Ecto neural progenitor cell (in vitro differentiated cells): ENCODE measurements at places on chromosomes 16 and 17.
A peak's percentile ranks its signal among the peaks of the same experiment; 100 is the strongest.

DNA sequence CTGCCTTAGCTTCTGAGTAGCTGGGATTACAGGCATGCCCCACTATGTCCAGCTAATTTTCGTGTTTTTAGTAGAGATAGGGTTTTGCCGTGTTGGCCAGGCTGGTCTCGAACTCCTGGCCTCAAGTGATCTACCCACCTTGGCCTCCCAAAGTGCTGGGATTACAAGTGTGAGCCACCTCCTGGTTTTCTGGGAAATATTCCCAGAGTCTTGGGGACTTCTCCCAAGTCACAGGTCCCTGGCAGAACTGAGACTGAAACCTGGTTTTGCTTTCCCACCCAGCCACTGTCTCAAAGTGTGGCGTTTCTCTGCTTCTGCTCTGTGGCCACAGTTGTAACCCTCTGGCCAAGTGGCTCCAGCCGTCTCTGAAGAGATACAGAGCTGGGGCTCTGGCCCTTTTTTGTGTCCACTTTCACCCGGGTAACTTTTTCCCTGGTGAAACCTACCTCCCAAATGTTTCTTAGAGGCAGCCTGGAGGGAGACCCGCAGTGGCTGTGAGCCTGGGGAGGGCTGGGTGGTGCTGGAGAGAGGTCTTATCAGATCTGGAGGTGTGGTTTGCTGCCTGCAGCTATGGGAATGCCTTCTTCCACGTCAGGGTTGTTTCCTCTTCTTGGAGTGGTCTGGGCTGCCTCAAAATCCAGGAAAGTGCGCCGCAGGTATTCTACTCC lies 5.1 kb downstream of the KSR1 start:
- DNase-seq = no peak

DNA sequence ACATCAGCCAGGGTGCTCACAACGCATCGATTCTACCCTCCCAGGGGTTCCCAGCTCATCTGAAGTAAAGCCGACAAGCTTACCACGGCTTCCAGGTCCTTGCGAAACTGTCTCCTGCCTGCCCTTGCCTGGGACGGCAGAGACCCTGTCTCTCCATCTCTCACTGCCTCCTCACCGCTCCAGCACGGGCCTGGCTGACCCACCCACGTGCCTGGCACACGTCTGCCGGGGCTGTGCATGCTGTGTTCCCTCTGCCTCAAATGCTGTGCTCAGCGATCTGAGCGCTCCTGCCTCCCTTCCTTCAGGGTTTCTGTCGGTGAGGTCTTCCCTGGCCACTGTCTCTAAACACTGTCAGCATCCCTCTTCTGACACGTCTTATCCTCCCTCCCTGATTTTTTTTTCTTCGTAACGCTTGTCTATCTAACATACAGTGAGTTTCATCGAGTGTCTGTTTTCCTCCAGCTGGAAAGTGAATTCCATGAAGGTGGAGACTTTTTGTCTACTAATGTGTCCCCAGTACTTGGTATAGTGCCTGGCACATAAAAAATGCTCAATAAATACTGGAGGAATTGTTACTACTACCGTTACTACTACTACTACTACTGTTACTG lies 208.4 kb downstream of the IRF8 start:
- DNase-seq = no peak

- no peak for DNase-seq
Measured at GRCh38 chr17:9020824-9021157, 519 bp upstream of the NTN1 start.

DNA sequence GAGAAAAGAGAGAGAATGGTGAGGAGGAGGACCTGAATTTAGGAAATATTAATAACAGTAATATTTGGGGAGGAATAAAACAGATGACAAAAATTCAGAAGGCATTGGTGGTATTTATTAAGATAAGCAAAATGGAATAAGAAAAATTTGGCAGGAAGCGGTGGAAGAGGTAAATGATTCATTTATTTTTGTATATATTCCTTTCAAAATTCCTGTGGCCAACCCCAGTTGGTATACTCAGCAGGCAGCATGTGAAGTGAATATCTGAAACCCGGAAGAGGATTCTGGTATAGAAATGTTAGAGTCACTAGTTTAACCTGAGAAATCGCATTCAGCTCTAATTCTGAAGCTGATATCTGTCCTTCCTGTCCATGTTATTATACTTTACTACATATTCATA lies 792.0 kb downstream of the KCNJ2 start:
- no peak for DNase-seq

DNA sequence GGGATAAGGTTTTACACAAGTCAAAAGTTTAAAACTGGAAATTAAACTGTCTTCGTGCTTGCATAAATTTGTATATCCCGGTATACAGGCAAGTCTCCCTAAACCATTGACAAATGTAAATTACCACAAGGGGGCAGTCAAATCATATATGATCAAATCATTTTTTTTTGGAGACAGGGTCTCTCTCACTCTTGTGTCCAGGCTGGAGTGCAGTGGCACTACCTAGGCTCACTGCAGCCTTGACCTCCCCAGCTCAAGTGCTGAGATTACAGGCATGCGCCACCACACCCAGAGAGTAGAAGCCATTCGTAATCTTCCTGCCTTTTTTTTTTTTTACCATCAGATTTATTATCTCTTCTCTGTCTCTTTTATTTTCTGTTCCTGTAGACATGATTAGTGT lies 18.5 kb downstream of the TOP2A start:
- no peak for DNase-seq

DNA sequence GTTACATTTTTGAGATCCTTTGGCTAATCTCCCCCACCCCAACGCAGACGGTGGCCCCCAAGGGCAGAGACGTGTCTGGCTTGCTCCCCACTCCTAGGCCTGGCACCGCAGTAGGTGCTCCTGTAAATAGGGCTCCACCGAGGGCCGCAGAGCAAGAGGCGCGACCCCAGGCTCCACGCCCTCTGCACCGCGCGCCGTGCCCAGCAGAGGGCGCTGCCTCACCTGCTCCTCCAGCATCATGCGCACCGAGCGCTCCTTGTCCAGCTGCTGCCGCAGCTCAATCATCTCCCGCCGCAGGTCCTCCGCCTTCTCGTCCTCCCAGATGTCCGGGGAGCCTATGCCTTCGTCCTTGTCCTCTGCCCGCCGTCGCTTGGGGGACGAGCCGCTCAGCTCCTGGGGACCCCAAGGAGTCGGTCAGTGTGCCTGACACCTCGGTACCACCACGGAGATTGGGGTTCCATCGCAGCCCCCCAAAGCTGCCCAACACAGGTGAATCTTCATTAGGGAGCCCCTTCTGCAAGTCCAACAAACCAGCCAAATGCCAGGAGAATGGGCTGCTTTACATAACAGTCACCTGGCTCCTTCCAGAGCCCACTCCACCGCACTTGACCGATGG lies 11.2 kb downstream of the TFAP4 start:
- peak; percentile 89 for DNase-seq

- no peak for DNase-seq
Measured at GRCh38 chr16:26765087-26765486, 301.6 kb upstream of the C16orf82 start.

DNA sequence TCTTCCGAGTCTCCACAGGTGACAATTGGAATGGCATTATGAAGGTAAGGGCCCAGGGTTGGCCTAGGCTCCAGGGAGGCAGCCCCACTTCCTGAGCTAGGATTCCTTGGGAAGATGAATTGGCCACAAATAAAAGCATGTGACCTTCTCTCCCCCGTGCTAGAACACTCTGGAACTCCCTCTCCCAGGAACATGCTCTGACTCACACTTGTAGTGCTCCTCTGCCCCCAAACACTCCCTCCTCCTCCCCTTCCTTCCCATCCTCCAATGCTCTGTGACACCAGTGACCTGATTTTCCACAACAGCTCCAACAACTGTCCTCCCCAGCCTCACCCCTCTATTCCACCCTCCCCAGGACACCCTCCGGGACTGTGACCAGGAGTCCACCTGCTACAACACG lies 16.4 kb upstream of the ABCC3 start:
- DNase-seq = no peak

DNA sequence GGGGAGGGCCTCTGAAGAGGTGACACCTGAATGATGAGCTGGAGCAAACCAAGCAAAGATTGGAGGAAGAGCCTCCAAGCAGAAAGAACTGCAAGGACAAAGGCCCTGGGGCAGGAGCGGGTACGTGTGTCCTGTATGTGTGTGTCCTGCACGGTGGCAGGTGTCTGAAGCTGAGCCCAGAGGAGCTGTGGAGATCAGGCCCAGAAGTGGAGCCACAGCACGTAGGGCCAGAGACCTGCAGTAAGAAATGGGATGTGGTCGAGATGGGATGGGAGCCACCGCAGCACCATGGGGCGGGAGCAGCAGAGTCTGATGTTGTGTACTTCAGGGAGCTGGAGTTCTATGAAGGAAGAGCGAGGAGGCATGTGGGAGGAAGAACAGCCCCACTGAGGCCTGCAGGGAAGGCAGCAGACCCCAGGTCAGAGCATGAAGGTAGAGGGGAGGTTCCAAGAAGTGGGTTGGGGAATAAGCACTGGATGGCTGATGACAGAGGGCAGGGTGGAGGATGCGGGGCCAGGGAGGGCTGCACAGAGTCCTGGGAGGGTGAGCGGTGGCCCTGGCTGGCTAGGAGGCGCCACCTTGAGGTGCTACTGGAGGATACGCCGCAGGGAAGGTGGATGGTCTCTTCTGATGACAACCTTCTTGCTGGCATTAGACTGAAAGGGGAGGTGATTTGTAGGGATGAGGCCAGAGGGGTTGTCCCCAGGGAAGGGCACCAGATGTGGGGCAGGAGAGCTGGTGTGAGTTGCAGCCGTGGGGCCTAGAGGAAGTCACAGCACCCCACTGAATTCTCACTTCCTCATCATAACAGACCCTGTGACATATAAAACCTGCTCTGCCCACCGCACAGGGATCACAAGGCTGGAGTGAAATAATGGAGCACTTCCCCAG lies 10.6 kb upstream of the CETP start:
- DNase-seq = peak; percentile 75

- peak; percentile 17 for DNase-seq
Measured at GRCh38 chr16:49335828-49336227, 37.8 kb upstream of the C16orf78 start.

- no peak for DNase-seq
Measured at GRCh38 chr17:67534941-67535340, 157.9 kb downstream of the PITPNC1 start.

- DNase-seq = no peak
Measured at GRCh38 chr16:29926711-29927052, 656 bp upstream of the KCTD13 start.

DNA sequence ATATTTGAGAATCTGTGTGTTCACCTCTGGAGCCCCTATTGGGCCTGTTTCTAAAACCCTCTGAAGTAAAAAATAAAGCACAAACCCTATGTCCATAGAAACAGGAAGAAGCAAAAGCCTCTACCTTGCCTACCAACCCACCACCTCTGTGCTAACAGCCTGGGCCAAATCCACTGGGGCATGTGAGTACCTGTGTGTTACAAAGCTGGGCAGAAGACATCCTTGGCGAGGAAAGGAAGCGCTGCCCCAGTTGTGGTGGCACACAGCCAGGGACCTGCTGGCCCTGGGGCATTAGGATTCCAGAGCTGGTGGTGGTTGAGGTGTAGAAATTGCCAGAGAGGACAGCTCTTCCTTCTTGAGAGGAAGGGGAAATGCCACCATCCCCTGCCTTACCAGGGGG lies 30.0 kb downstream of the MYO18A start:
- no peak for DNase-seq

GRCh38 chr17:71437166-71437565 lies 683.7 kb upstream of the SOX9 start:
- DNase-seq = no peak

DNA sequence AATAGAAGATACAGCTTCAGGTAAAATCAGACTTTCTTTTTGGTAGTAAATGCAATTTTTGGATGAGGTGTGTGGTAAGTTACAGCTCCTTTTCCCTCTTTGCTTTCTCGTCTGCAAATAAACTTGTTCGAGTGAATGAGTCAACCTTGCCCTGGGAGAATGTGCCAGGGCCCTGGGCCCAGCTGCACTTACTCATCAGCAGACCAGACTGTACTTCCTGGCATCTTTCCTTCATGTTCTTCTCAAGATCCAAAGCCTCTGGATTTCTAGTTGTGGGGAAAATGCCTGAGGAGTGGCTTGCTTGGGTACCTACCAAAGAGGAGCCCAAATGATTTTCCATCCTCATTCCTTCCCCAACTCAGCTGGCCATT lies 5.4 kb upstream of the G6PC1 start:
- no peak for DNase-seq

GRCh38 chr17:82333279-82334171 lies at the start of gene SECTM1:
SECTM1 (minus strand) TSS chr17:82333766; CDS start chr17:82327240, 6,526 bp downstream.
- no peak for DNase-seq

DNA sequence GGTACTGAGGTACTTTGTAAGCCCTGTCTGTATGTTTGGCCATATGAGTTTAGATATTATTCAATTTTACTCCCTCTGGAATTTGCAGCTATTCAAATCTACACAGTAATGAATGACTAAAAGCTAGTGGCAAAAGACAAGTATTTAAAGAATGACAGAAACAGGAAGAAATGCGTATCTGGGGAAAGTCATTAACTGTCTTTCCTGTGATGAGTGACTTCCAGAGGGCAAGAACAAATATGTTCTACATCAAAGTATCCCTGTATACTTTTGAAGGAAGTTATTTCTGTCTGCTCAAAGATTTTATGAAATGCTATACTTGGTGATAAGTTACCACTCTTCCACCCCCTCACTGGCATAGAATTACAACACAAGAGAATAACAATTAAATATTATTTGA lies 489.3 kb upstream of the SOX9 start:
- DNase-seq = no peak

- no peak for DNase-seq
Measured at GRCh38 chr16:29117631-29118030, 132.8 kb downstream of the LAT start.

DNA sequence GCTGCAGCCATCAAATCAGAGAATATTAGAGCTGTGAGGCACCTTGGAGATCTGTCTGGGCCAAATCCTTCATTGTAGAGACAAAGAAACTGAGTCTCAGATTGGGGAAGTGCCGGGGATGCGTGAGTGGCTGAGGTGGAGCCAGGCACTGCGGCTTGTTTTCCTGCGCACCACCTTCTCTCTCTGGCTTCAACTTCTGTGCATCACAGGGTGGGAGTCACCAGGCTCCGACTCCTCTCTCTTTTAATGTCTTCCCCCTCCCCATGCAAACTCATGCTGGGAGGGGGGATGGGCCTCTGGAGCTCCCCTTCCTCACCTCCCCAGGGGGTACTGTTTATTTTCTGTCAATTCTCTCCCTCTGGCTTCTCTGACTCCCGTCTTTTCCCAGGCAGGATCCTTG lies 8.7 kb upstream of the ETV4 start:
- no peak for DNase-seq

- DNase-seq = no peak
Measured at GRCh38 chr16:17451843-17452242, 18.9 kb downstream of the XYLT1 start.

DNA sequence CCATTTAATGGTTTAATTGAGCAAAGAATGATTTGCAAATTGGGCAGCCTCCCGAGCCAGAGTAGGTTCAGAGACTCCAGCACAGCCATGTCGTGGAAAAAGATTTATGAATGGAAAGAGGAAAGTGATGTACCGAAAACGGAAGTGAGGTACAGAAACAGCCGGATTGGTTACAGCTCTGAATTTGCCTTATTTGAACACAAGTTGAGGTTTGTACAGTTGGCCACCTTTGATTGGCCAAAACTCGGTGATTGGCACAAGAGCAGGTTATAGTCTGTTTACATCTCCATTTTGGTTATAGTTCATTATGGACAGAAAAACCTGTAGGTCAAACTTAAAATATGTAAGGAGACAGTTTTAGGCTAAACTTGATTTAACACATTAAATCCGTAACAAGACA lies 44.5 kb downstream of the TENT4B start:
- DNase-seq = no peak

GRCh38 chr16:29111421-29111820 lies 126.6 kb downstream of the LAT start:
- DNase-seq = no peak

GRCh38 chr17:70171159-70171558 lies 1.8 kb downstream of the KCNJ2 start:
- no peak for DNase-seq
